ENCODE measurements at places on chromosomes 5 and 9. TPM values are rescaled to one million over a fixed set of nuclear protein-coding genes. Genes with fewer than 3 reads are reported as not detected.
A peak's percentile ranks its signal among the peaks of the same experiment; 100 is the strongest.

- H3K27ac ChIP-seq, result peak overlapping the region; percentile 22
- H3K4me1 ChIP-seq, result peaks cover 7% of the 10 kb centered on the region
- H3K27me3 ChIP-seq, result peaks cover 12% of the 10 kb centered on the region
- no peak for DNase-seq
Measured at GRCh38 chr9:88828018-88828417, 163.2 kb upstream of the S1PR3 start.

DNA sequence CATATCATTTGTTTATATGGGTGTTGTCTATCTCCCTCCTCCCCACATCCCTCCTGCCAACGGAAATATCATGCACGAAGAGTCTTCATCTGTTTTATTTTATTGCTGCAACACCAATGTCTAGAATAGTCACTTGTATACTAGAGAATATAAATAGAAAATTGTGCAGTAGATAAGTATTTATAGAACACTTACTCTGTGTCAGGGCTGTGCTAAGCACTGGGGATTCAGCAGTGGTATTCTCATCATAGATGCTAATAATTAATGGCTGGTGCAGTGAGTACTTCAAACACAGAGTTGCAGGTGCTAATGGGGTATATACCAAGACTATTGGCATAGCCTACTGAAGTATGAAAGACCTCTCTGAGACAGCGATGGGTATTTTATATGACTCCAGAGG lies 353.5 kb upstream of the CDH6 start:
- H3K36me3 ChIP-seq, result peaks cover 3% of the 10 kb centered on the region
- H3K27me3 ChIP-seq, result no peaks in the 10 kb centered on the region
- DNase-seq, result no peak

Gene PDE6A
- not detected for total RNA-seq

Gene PIP5K1B
- 5.9 TPM for total RNA-seq

- no peaks in the 10 kb centered on the region for H3K27me3 ChIP-seq
- peaks cover 3% of the 10 kb centered on the region for H3K4me1 ChIP-seq
- H3K27ac ChIP-seq, result no peak overlapping the region
- no peak for DNase-seq
- peaks cover under 1% of the 10 kb centered on the region for H3K36me3 ChIP-seq
- no peak overlapping the region for H3K4me3 ChIP-seq
Measured at GRCh38 chr5:11724940-11725339, 179.3 kb downstream of the CTNND2 start.

DNA sequence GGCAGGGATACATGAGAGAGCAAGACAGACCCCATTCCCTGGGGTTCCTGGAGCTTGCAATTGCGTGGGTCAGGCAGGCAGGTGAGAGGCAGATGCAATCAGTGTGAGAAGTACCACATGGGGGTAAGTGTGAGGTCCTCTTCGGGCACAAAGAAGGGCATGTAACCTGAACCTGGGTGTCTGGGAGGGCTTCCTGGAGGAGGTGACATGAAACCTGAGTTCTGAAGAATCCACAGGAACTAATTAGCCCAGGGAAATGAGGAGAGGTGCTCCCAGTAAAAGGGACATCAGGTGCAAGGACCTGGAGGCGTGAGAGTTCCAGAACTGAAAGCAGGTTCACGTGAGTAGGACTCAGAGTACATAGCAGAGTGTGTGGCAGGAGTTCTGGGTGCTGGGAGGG lies 2.5 kb downstream of the AMBP start:
- no peak for DNase-seq
- no peak overlapping the region for H3K4me3 ChIP-seq
- H3K36me3 ChIP-seq, result no peaks in the 10 kb centered on the region
- H3K4me1 ChIP-seq, result peaks cover 3% of the 10 kb centered on the region
- peaks cover 30% of the 10 kb centered on the region for H3K27me3 ChIP-seq

DNA sequence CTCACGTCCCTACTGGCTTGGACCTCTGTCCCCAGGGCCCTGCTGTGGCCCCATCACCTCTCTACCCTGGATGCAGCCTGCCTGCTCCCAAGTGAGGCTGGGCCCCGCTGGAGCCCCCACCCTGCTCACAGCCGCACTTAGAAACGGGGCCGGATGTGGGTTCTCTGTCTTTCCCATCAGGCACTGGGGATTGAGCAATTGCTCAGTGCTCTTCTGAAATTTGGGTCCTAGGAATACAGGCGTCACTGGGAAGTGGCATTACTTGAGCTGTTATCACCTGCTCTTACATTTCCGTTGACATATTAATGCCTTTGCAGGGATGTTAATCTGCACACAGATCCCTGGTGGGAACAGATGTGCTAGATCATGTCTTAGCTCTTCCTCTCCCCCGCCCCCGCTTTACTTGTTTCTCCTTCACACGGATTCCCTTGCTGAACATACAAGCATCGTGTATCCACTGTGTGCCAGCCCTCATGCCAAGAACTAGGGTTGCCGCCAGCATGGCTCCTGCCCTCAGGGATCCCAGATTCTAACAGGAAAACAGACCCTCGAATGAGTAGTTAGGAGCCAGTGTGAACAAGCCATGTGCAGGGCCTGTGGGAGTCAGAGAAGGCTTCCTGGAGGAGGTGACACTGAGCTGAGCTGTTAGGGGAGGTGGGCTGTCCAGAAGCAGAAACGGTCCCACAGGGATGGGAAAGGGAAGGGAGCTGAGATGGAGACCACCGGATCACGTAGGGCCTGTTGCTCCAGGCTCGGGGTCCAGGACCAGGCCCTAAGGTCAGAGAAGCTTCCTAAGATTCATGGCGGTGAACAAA lies 65.1 kb downstream of the NEK6 start:
- DNase-seq, result no peak
- no peaks in the 10 kb centered on the region for H3K27me3 ChIP-seq
- H3K36me3 ChIP-seq, result peaks cover 4% of the 10 kb centered on the region
- H3K27ac ChIP-seq, result peak overlapping the region; percentile 58

GRCh38 chr9:102459828-102460227 lies 535.3 kb upstream of the CYLC2 start:
- H3K27ac ChIP-seq, result no peak overlapping the region
- DNase-seq, result no peak
- no peak overlapping the region for H3K4me3 ChIP-seq
- no peaks in the 10 kb centered on the region for H3K36me3 ChIP-seq
- H3K4me1 ChIP-seq, result no peaks in the 10 kb centered on the region

Data from neural crest cell (in vitro differentiated cells).